ENCODE measurements at places on chromosomes 11 and 22. TPM values are rescaled to one million over a fixed set of nuclear protein-coding genes. Genes with fewer than 3 reads are reported as not detected.

Gene ARAP1
- 76.1 TPM for total RNA-seq

Gene HARBI1
- 3.8 TPM for total RNA-seq

Gene SCUBE2
- 6.8 TPM for total RNA-seq

Gene FGF19
- not detected for total RNA-seq

Gene NPAS4
- total RNA-seq = not detected

Gene CNIH2
- 0.34 TPM for total RNA-seq
